Activated CD4-positive, alpha-beta T cell treated with anti-CD3 and anti-CD28 coated beads, Interleukin-2, amount 10 ng/mL, durations not matched to agents 24 days and 14 days (primary cell): ENCODE measurements at places on chromosomes 13 and 19. TPM values are rescaled to one million over a fixed set of nuclear protein-coding genes. Genes with fewer than 3 reads are reported as not detected.

GRCh38 chr13:81388400-81388799 lies 1047.5 kb upstream of the SPRY2 start:
- no peak for DNase-seq

- DNase-seq, result no peak
Observed at GRCh38 chr19:35115177-35115951, at the start of gene FXYD3. FXYD3 (plus strand) TSS chr19:35115823; CDS start chr19:35119377, 3,554 bp downstream.

DNA sequence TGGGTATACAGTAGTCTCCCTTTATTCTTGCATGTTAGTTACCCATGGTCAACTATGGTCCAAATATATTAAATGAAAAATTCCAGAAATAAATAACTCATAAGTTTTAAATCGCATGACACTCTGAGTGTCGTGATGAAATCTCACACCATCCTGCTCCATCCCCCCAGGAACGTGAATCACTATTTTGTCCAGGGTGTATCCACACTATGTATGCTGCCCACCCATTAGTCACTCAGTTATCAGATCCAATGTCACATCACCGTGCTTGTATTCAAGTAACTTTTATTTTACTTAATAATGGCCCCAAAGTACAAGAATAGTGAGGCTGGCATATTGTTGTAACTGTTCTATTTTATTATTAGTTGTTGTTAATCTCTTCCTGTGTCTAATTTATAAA lies 115.8 kb upstream of the SERP2 start:
- no peak for DNase-seq

DNA sequence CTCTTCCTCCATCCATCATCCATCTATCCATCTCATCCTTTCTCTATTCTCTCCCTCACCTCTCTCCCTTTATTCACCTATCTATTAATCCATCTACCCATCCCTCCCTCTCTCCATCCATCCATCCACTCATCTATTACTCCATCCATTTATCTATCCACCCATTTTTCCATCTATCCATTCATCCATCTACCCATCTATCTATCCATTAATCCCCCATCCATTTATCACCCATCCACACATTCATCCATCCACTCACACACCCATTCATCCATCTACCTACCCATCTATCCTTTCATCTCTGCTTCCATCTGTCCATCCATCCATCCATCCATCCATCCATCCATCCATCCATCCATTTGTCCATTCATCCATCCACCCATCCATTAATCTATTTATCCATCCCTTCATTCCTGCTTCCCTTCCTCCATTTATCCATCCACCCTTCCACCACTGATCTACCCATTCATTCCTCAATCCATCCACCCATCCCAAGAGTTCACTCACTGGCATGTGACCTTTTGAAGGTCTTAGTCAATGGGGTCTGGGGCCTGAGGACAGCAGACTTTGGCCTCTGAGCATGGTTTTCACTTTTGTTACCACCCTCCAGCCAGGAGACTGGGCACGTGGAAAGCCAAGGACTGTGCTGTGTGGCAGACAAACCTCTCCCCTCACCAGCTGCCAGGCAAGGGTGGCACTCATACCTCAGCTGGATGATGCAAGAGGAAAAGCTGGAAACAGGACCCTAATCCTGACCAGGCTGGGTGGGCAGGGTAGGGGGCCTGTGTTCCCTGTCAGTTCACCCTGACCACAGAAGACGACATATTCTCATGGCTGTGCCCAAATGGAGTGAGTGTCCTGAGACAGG lies 126.7 kb downstream of the URI1 start:
- no peak for DNase-seq

DNA sequence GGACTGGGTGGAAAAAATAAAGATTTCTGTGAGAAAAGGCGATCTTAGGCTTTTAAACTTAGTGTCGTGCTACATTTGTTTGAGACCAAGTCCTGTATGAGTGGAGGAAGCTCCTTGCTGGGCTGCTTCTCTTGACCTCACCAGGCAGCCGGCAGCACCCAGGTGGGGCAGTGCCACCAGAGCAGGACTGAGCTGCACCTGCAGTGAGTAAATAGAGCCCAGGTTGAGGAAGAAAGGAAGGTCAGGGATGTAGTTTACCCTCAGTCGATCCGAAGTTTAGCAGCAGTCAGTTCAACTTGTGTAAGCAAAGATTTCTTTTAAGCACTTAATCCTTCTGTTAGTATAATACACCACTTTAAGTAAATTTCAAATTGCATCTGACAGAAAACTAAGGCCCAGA lies 13.6 kb downstream of the HNRNPM start:
- DNase-seq, result no peak

DNA sequence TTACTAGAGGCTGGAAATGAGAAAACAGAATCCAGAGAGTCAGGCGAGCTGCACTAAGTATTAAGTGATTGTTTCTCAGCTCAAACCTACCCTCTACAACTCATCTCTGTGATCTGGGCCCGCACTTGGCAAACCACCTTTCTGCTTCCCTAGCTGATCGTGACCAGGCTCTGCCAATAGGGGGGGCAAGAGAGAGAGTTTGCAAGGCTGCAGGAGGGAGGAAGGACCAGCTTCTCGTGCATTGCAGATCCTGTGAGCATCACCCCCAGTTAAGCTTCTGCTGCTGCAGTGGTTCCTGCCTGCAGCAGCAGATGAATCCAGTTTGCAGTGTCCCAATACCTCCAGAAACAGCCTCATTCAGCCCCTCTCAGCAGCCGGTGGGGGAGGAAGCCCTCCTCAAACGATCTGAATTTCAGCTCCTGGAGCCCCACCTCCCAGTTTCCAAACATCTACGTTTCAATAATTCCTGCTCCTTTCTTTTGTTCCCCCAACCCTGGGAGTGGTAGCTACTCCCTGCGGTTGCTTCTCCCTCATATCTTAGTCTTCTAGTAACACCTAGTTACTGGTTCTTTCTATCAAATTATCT lies 20.0 kb downstream of the XRCC1 start:
- DNase-seq, result peak; percentile 96

- no peak for DNase-seq
Observed at GRCh38 chr13:23778879-23779278, 110.3 kb downstream of the MIPEP start.

DNA sequence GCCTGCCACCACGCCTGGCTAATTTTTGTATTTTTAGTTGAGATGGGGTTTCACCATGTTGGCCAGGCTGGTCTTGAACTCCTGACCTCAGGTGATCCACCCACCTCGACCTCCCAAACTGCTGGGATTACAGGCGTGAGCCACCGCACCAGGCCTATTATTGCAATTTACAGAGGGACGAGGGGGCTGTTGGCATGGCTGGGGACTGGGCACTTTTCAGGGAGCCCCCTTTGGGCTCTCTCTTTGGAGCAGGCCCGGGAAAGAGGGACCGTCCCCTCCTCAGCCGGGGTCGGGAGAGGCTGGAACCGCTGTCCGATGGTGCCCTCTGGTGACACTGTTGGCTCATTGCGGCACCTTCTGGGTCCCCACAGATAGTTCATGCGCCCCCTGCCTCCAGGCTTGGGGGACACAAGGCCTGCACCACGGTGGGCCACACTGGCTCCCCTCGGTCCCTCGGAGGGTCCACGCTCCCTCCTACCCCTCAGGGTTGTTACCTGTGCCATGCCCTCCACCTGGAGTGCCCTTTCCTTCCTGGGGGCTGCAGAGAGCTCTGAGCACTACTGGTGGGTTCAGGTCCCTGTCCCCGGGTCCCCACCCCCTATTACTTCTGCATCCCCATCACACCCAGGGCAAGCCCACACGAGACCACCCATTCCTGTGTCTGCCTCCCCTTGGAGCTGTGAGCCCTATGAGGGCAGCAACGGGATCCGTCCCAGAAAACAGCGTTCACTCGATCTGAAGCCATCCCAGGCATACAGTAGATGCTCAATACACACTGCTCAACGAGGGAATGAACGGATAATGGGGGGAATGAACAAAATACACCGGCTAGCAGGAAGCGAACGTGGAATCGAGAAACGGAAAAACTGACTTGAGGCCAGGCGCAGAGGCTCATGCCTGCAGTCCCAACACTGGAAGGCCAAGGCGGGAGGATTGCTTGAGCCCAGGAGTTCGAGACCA lies 12.5 kb downstream of the FEM1A start:
- peak; percentile 90 for DNase-seq

- no peak for DNase-seq
Observed at GRCh38 chr13:90105849-90106496, 1241.5 kb upstream of the MIR17HG start.

DNA sequence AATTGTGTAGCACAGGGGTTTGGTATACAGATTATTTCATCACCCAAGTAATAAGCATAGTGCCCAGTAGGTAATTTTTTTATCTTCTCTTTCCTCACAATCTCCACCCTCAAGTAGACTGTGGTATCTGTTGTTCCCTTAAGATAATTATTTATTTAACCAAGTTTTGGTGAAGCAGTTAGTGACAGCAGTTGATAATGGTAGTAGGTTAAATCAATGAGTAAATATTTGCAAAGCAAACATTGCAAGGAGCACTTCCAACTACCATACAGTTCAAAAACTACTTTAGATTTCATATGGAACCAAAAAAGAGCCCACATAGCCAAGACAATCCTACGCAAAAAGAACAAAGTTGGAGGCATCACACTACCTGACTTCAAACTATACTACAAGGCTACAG lies 291.8 kb downstream of the KCTD12 start:
- DNase-seq, result no peak

DNA sequence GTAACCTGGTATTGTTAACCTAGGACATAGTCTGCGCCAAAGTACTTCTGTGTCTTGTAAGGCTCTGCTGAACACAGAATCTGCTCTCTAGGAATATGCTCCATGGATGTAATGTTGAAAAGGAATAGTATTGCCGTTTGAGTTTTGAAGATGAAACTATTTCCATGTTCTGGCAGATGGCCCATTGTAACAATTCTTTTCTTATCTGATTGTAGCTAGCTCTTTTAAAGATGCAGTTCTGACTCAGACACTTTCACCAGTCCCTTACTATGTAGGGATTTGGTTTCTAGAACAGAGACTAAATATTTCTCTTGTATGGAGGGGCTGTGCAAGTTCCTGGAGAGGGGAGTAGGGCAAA lies 185.6 kb downstream of the MTUS2 start:
- no peak for DNase-seq

DNA sequence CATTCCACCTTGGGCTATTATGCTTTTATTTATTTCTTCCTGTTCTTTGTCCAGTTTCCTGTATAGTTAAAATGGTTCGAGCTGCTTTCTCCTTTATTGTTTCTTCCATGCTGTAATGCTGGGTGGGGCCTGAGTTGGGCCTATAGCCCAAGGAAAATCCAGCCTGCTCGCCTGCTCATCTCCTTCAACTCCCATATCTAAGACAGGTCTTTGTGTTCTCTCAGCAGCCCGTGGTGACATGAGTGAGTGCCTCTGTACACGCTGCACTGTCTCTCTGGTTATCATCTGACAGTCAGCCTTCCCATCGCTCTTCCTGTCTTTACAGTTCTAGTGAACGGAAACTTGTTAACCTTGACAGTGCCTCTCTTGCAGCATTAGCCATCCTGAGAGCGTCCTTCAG lies 221.9 kb upstream of the SLC10A2 start:
- no peak for DNase-seq

DNA sequence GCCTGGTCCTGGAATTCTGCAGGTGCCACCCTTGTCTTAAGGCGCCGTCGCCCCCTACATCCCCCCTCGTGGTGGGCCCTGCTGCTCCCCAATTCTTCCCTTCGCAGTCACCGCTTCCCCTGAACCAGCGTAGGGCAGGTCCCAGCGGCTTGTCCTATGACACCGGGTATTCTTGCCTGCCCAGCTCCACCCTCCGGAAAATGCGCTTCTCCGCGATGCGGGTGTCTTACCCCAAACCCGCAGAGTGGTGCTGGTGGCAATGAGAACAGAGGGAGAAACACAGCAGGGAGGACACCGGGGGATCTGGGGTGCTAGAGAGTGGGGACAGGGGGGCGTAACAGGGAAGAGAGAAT lies 9.0 kb downstream of the ZNF808 start:
- DNase-seq, result peak; percentile 86

DNA sequence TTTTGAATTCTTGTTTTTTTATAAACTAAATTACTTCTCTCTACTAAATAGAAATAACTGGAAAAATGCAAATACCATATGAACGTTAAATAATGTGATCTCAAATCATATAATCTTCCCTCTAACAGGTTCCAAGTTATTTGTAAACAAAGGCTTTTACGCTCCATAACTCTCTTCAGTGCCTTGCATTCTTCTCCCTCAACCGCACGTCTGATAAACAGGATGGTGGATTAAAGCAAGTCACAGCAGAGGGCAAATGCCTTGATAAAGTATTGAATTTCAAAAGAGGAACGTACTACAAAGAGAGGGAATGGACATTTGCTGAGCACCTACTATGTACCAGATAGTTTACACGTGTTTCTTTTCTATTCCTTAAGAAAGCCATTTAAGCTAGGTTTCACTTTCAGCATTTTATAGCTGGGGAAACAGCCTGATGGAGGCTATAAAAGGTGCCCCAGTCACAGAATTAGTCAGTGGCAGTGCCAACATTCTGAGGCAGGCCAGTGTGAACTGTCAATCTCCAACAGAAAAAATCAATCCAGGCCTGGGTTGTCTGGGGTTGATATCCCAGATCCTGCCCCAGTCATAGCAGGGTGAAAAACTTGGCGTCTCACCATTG lies 15.8 kb downstream of the MRPS31 start:
- no peak for DNase-seq

DNA sequence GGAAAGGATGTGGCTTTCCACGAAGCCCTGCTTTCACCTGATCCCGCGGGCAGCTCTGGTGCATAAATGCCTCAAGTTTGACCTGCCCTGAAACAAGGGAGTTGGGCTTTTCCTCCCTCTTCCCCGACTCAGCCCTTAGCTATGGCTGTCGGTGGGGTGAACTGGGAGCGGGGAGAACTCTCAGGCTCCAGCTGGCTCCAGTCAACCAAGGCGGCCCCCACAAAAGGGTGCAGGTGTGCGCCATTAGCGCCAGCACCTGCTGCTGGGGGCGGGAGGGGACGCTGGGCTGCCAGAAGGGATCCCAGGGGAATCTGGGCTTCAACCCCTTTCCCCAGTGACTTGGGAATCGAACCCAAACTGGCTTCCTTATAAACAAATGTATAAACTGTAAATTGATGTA lies 7.1 kb upstream of the DHRS12 start:
- DNase-seq, result no peak

GRCh38 chr13:25494698-25495411 lies 123.1 kb downstream of the ATP8A2 start:
- DNase-seq, result no peak

- no peak for DNase-seq
Observed at GRCh38 chr19:1411255-1412191, 4.1 kb downstream of the DAZAP1 start.

The PNPLA6 gene
- total RNA-seq, result 122 and 125 TPM in 2 replicates

- no peak for DNase-seq
Observed at GRCh38 chr13:49980266-49980665, 16.6 kb upstream of the TRIM13 start.
